ENCODE measurements at places on chromosomes 4 and X. TPM values are rescaled to one million over a fixed set of nuclear protein-coding genes. Genes with fewer than 3 reads are reported as not detected.

The SLITRK4 gene
- total RNA-seq = 4.2 TPM

The MSX1 gene
- 7.0 TPM for total RNA-seq

The TMEM31 gene
- total RNA-seq = not detected

The MND1 gene
- total RNA-seq = 1.9 TPM

The CITED1 gene
- not detected for total RNA-seq

DNA sequence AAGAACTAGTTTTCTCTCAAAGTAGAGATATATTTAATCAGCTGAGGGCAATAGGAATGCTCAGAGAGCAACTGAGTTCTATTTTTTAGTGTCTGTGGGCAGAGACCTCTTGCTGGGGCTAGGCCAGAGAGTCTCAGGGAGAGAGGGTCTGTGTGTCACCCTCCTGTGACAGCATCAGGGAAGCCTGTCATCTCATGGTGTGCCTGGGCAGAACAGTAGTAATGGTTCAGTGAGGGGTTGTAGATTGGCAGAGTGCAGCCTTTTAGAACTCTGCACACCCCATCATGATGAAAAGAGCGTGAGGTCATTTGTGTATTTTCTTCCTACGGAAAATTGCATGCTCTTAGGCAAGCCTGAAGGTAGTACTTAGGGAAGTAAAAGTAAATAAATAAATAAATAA lies 1396.5 kb upstream of the AGA start:
- DNase-seq = no peak

DNA sequence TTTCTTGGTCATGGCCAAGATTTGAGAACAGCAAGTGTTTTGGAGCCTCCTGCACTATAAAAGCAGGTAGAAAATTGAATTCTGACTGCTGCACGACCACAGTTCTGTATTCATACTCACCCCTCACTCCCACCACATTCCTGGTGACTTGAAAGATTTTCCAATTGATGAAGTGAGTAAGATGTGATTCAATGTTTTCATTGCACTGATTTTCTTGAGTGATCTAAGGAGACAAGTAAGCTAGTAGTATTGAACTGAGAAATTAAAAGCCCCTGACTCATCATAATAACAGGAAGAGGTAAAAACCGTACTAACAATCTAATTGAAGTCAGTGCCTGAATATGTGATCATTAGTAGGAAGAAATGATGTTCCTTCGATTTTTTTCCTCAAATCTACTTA lies 6.1 kb upstream of the SEC24D start:
- DNase-seq = no peak

- no peak for DNase-seq
These were observed 7.3 kb upstream of the IGFBP7 start for GRCh38 chr4:57117491-57117890.

GRCh38 chrX:6053141-6053540 lies 175.5 kb downstream of the NLGN4X start:
- DNase-seq = no peak

DNA sequence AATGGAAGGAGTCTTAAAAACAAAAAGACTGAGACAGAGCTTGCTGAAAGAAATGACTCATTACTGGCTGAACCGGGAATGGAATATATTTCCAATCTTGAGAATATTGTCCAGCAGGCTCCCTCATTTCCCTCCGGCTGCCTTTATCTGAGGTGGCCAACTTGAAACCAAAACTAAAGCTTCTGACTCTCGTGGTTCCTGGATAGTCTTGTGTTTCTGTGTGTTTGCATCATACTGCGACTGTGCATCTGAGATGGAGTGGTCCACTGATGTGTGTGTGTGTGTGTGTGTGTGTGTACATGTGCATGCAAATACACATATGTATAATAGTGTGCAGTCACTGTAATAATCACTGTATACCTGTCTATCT lies 145.6 kb upstream of the SCML1 start:
- DNase-seq = no peak

- no peak for DNase-seq
These were observed 7.3 kb downstream of the AIFM1 start for GRCh38 chrX:130158311-130158710.

GRCh38 chr4:134024251-134024650 lies 177.3 kb downstream of the PABPC4L start:
- DNase-seq = no peak

Data from posterior vena cava (tissue), 2 donors.